Right lobe of liver (tissue), 6 donors: ENCODE measurements at places on chromosomes 4 and X. TPM values are rescaled to one million over a fixed set of nuclear protein-coding genes. Genes with fewer than 3 reads are reported as not detected.

The TLR7 gene
- total RNA-seq, result 0.12 TPM

DNA sequence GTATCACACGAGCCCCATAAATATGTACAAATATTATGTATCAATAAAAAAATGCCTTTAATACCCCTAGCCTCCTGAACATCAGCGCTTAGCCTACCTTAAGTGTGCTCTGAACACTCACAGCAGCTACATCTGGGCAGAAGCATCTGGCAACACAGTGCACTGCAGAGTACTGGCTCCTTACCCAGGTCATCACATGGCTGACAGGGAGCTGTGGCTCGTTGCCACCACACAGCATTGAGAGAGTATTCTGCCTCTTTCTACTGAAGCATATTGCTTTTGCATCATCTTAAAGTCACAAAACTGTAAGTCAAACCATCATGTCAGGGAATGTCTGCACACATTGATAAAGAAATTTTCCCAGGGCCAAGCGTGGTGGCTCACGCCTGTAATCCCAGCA, 55.2 kb downstream of the TRIML1 start:
- no peak for DNase-seq

The SSX4B gene
- total RNA-seq, result not detected

DNA sequence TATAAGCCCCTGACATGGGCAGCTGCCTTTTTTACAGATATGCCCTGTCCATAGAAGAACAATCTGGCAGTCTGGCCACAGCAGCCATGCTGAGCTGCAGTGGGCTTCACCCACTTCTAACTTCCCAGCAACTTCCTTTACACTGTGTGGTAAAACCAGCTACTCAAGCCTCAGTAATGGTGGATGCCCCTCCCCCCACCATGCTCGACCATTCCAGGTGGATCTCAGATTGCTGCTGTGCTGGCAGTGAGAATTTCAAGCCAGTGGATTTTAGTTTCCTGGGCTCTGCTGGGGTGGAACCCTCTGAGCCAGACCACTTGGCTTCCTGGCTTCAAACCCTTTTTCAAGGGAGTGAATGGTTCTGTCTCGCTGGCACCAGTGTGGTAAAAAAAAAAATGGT, 355.9 kb upstream of the EDA2R start:
- DNase-seq, result no peak

DNA sequence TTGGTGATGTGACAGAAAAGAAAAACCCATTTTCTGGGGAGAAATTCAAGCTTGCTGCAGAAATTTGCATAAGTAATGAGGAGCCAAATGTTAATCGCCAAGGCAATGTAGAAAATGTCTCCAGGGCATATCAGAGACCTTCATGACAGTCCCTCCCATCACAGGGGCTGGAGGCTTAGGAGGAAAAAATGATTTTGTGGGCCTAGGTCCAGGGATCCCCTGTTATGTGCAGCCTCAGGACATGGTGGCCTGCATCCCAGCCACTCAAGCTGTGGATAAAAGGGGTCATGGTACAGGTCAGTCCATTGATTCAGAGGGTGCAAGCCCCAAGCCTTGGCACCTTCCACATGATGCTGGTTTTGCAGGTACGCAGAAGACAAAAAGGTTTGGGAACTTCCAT, 90.7 kb downstream of the TGIF2LX start:
- DNase-seq, result no peak

GRCh38 chr4:53928825-53929224, 135.6 kb downstream of the CHIC2 start:
- DNase-seq, result no peak

The DKK2 gene
- total RNA-seq, result not detected

DNA sequence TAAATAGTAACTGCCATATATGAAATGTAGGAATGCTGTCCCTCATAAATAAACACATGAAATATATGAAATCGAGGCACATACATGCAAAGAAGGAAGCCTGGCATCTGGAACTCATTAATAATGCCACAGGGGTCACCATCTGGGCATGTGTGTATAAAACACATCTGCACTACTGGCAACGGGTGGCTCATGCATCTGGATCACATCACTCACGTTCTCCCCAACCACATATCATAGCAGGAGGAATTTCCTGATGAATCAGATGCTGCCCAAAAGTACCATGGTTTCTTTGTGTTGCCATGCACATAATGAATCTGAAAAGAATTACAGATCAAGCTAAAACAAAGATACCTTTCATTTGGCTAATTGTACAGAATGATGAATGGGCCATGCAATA, 28.6 kb downstream of the RNF175 start:
- DNase-seq, result no peak

GRCh38 chr4:105116616-105117319, 29.9 kb upstream of the TET2 start:
- no peak for DNase-seq

- DNase-seq, result no peak
Observed at GRCh38 chrX:9379697-9380551, 84.9 kb upstream of the TBL1X start.

The BEND2 gene
- total RNA-seq, result not detected

The MAGEA11 gene
- total RNA-seq, result not detected

GRCh38 chrX:2458309-2458708, 42.5 kb downstream of the DHRSX start:
- no peak for DNase-seq

DNA sequence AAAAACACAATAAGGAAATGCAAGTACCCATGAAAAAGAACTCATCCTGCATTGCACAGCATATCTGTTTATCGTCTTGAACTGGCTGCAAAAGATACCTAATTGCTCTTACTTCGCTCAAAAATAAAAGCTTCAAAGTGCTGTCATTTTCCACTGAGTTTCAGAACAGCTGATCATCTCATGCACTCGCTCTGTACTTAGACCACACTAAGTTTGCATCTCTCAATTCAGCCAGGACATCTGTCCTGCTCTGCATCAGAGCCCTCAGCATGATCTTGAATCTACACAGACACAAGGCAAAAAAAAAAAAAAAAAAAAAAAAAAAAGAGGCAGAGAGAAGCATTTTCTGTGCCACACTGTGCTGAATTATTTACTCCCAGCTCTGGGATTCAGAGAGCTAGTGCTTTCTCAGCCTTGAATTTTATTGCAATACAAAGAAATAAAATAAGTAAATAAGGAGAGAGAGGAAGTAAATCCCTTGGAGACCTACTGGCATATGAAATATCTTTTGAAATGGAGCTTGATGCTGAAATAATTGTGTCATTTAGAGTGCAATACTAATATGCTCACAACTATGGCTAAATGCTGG, 81.3 kb downstream of the PPP1R2C start:
- no peak for DNase-seq

DNA sequence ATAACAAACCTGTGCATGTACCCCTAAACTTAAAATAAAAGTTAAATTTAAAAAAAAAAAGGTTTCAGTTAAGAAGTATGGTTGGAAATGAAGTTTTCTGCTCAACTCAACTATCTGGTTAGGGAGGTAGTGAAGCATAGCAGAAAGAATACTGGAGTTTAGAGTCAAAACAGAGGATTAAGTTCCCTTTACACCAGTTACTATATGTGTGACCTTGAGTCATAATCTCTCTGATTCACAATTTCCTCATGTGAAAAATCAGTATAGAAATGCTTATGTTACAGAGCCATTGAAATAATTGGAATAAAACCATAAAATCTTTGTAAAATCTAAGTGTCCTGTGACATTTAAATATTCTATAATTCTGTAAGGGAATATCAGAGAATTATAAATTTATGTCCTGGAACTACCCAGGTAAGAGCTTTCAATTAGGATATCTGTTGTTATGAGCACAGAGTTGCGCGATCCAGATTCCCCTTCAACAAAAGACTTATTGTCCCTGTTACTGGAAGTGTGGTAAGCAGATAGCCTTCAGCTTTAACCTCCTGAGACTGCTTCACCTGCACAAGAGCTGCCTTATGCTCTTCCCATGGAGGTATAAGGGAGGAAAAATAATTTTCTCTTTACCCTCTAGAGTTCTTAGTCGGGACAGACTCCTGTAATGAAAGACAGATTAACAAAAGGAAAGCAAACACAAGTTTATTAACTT, 203.8 kb upstream of the NRK start:
- DNase-seq, result no peak

The VCX3B gene
- total RNA-seq, result not detected
